ENCODE measurements at places on chromosomes 13 and 19.

DNA sequence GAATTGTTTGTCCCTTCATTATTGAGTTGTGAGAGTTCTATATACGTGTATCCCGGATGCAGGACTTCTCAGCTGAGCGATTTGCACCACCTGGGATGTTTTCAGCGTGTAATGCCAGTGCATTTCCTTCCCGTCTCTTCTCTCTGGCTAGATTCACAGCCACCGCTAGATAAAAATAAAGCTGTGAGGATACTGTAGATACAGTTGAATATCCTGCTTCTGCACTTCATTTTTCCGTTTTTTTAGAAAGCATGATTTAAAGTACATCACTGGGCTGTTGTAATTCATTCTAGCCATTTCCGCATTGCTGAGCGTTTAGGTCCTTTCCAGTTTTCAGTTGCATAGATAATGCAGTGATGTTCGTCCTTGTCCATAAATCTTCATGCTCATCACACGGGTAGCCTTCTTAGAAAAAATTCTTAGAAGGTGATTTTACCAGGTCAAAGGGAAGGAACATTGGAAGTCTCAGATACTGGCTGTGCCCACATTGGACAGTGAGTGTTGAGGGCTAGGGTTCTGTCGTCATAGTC is 14.7 kb downstream of the PPP1R37 start:
- DNase-seq = no peak

- no peak for DNase-seq
These were observed 33.4 kb downstream of the MBNL2 start for GRCh38 chr13:97255515-97256021.

DNA sequence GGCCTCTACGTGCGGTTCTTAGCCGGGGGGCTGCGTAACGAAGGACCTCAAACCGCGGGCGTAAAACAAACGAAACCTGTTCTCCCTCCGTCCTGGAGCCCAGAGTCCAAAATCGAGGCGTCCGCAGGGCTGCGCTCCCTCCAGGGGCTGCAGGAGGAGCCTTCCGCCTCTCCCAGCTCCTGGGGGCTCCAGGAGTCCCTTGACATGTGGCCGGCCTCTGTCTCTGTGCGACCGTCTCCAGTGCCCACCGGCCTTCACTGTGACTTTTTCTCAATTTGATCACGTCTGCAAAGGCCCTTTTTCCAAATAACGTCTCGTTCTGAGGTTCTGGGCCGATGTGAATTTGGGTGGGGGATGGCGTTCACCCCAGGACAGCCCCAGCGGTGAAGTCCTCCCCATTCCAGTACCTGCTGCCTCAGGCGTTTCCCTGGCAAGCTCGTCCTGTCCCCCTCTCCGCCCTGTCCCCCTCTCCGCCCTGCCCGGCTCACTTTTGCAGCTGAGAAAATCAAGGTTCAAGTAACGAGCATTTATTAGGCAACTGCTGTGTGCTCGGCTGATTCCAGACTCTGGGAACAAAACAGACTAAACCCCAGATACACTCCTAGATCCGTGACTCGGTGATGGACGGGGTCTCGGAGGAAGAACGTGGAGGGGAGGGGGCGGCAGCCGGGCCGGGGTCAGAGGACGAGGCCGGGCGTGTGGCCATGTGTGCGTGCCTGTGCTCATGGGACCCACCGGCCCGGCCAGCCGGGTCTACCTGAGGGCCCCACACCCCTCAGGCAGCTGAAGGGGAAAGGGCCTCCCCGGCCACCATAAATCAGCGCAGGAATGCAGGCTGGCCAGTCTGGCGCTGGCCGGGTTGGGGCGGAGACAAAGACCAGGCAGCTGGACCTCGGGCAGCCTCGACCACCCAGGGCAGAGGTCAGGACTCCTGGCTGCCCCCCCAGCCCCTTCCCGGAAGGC is 28.1 kb upstream of the WDR18 start:
- no peak for DNase-seq

DNA sequence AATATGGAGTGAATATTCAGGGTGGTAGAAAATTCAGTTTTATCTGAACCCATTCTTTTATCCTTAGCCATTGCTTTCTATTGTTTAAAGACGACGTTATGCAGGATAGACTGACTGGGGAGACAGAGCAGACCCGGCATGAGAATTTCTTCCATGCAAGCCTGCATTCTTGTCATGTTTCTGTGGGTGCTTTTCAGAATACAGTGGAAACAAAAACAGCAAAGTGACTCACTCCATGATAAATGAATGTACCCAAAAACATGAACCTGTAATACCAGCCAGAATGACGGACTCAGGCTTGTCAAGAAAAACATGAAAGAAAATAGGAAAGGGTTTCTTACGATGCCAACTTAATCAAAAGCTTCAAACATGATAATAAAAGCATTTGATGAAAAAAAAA is 924.0 kb downstream of the EFNB2 start:
- no peak for DNase-seq

- no peak for DNase-seq
These were observed 216.3 kb downstream of the RGCC start for GRCh38 chr13:41673640-41674039.

GRCh38 chr19:55485439-55486011 is 537 bp downstream of the NAT14 start:
- no peak for DNase-seq

DNA sequence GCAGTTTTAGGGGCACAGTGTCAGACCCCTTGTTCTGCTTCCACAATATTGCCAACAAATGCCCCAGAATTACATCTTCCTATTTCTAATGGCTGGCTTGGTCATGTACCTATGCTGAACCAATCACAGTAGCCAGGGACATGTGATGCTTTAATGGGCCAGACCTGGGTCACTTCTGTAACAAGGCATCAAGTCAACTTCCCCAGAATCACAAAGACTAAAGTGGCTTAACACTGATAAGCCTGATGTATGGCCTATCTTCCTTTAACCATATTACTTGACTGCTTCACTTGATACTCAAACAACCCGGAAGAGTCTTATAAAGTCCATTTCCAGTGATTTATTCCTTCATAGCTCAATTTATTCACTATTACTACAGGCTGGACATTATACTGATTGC is 19.6 kb downstream of the LNX2 start:
- DNase-seq = no peak

GRCh38 chr19:49801966-49802661 is 11.0 kb downstream of the FUZ start:
- no peak for DNase-seq

DNA sequence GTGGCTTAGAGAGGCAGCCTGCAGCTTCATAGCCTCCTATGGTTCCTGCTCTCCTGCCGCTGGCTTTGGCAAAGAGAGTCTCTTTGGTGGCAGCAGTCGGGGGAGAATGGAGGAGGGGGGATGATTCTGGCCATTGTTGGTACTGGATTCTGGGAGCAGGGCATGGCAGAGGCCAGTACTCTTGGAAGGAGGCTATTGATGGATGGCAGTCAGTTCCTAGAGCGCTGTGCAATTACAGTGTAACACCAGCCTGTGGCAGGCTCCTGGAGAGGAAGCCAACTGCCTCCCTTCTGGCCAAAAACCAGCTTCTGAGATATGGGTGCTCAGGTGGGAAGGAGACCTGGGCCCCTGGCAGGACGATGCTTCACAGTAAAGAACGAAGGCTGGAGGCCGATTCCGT is 47.9 kb upstream of the TMTC4 start:
- no peak for DNase-seq

- DNase-seq = no peak
These were observed 134.6 kb downstream of the STOML3 start for GRCh38 chr13:38856065-38856464.

All from activated gamma-delta T cell treated with anti-CD3 and anti-CD28 coated beads, Interleukin-2, amount 50 U/mL, for 16 hours (primary cell).